ENCODE measurements at places on chromosomes 6 and 20. TPM values are rescaled to one million over a fixed set of nuclear protein-coding genes. Genes with fewer than 3 reads are reported as not detected.

Gene LY6G6F
- not detected for total RNA-seq

Gene TULP1
- total RNA-seq, result not detected

Gene TCP11
- total RNA-seq, result not detected

Gene DZANK1
- 6.4 TPM for total RNA-seq

Gene MICAL1
- total RNA-seq, result 782 TPM

Data from glutamatergic neuron (in vitro differentiated cells).